PC-3 (cell line): ENCODE measurements at places on chromosomes 2 and 18. TPM values are rescaled to one million over a fixed set of nuclear protein-coding genes. Genes with fewer than 3 reads are reported as not detected.

- no peak for DNase-seq
- no peak overlapping the region for H3K27ac ChIP-seq
- no peaks in the 10 kb centered on the region for H3K36me3 ChIP-seq
- no peaks in the 10 kb centered on the region for H3K4me1 ChIP-seq
- no peaks in the 10 kb centered on the region for H3K27me3 ChIP-seq
Observed at GRCh38 chr2:184920451-184920965, 322.2 kb downstream of the ZNF804A start.

The CYBRD1 gene
- 0.87 and 1.7 TPM in 2 replicates for total RNA-seq

- H3K27ac ChIP-seq, result no peak overlapping the region
- no peaks in the 10 kb centered on the region for H3K36me3 ChIP-seq
- H3K27me3 ChIP-seq, result no peaks in the 10 kb centered on the region
- no peak overlapping the region for H3K4me3 ChIP-seq
Observed at GRCh38 chr2:99079226-99079625, 62.3 kb upstream of the C2orf15 start.

DNA sequence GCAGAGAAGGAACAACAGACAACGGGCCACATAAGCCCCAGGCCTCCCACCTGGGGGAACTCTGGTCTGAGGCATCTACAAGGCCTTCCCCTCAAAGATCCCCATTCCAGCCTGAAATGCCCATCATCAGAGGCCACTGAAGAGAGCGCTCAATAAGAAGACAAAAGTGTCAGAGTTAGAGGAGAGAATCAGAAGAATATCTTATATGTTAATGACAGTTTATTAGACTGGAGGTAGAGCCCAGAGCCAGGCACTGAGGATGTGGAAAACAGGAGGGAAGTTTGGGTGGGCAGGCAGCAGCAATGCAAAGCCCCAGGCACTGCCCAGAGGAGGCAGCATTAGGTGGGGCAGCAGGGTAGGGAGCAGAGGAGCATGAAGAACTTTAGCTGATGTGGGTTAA lies 2.9 kb upstream of the CTIF start:
- no peaks in the 10 kb centered on the region for H3K27me3 ChIP-seq
- H3K4me3 ChIP-seq, result no peak overlapping the region
- 0 out of 2 replicates have a peak, but pooled peaks cover 5% of the 10 kb centered on the region for H3K4me1 ChIP-seq
- DNase-seq, result no peak
- no peaks in the 10 kb centered on the region for H3K36me3 ChIP-seq
- H3K27ac ChIP-seq, result no peak overlapping the region

GRCh38 chr18:63819786-63820185 lies 44.6 kb downstream of the SERPINB7 start:
- H3K36me3 ChIP-seq, result no peaks in the 10 kb centered on the region
- H3K4me1 ChIP-seq, result peaks cover 56% of the 10 kb centered on the region
- peak overlapping the region; percentile 79 for H3K27ac ChIP-seq
- DNase-seq, result peak; percentile 41
- no peak overlapping the region for H3K4me3 ChIP-seq
- no peaks in the 10 kb centered on the region for H3K27me3 ChIP-seq

GRCh38 chr2:98084869-98085238 lies 2.1 kb upstream of the VWA3B start:
- DNase-seq, result no peak
- no peak overlapping the region for H3K4me3 ChIP-seq
- H3K27me3 ChIP-seq, result no peaks in the 10 kb centered on the region
- H3K27ac ChIP-seq, result no peak overlapping the region
- no peaks in the 10 kb centered on the region for H3K36me3 ChIP-seq

- peaks cover 7% of the 10 kb centered on the region; the same call in 1 of the 2 replicates for H3K36me3 ChIP-seq
- no peak for DNase-seq
- H3K4me1 ChIP-seq, result no peaks in the 10 kb centered on the region
- H3K27me3 ChIP-seq, result no peaks in the 10 kb centered on the region
- no peak overlapping the region for H3K4me3 ChIP-seq
Observed at GRCh38 chr2:28152585-28153280, 239.9 kb upstream of the FOSL2 start.

DNA sequence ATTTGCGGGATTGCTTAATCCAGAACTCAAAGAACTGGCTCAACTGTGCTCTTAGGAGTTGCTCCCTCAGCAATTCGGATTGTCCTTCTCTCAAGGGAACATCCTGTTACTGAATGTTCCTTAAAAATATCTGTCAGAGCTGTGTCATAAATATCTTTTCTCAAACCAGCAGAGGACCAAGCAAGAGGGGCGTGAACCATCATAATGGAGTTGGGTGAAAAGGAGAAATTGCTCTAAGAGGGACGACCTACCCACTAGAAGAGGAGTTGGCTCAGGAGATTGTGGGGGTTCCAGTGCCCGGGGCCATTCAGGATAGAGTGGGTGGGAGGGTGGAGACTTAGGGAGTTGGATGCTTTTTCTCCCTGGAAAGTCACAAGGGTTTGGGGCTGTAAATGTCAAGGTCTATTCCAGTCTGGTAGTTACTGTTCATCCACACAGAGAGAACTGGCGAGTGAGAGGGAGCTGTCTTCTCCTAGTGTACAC lies 59.5 kb downstream of the MERTK start:
- no peak overlapping the region for H3K27ac ChIP-seq
- no peak overlapping the region for H3K4me3 ChIP-seq
- H3K36me3 ChIP-seq, result no peaks in the 10 kb centered on the region
- DNase-seq, result no peak
- H3K27me3 ChIP-seq, result no peaks in the 10 kb centered on the region

GRCh38 chr2:166337932-166338331 lies 37.8 kb downstream of the SCN9A start:
- H3K27me3 ChIP-seq, result no peaks in the 10 kb centered on the region
- H3K4me3 ChIP-seq, result no peak overlapping the region
- H3K36me3 ChIP-seq, result no peaks in the 10 kb centered on the region

- no peak overlapping the region for H3K27ac ChIP-seq
- DNase-seq, result no peak
- no peak overlapping the region for H3K4me3 ChIP-seq
Observed at GRCh38 chr2:21407851-21408250, 284.1 kb downstream of the TDRD15 start.

- H3K4me1 ChIP-seq, result no peaks in the 10 kb centered on the region
- no peak for DNase-seq
- H3K27ac ChIP-seq, result no peak overlapping the region
- H3K4me3 ChIP-seq, result no peak overlapping the region
- peaks cover 84% of the 10 kb centered on the region for H3K36me3 ChIP-seq
Observed at GRCh38 chr2:233281553-233281952, 26.1 kb upstream of the SAG start.

GRCh38 chr2:214482728-214483127 lies 71.9 kb downstream of the VWC2L start:
- no peaks in the 10 kb centered on the region for H3K27me3 ChIP-seq
- no peaks in the 10 kb centered on the region for H3K36me3 ChIP-seq
- no peak for DNase-seq
- H3K4me3 ChIP-seq, result no peak overlapping the region
